T-helper 2 cell (primary cell): ENCODE measurements at places on chromosomes 2 and 18.

DNA sequence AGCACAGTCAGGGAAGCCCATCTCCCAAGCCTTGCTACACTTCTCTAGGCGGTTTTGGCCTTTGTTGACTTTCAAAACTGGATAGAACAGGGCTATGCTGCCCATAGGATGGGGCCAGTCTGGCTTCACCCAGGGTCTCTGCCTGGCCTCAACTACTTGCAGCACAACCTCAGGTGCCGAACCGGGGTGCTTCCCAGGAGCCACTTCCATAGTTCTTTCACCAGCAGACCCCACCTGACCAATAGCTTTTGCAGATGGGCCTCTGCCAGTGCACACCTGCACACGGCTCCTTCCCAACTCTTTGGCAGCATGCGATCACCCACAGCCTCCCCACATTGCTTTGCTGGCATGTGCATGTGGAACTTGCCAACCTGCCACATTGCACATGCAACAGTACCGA is 331.6 kb downstream of the CPS1 start:
- DNase-seq = no peak

GRCh38 chr18:7117390-7118355 is at the start of gene LAMA1:
Gene LAMA1 (minus strand): TSS chr18:7117797. CDS start chr18:7117720, 77 bp downstream.
- DNase-seq = no peak

- DNase-seq = no peak
These were observed 181.7 kb upstream of the SH3BP4 start for GRCh38 chr2:234770031-234770506.

DNA sequence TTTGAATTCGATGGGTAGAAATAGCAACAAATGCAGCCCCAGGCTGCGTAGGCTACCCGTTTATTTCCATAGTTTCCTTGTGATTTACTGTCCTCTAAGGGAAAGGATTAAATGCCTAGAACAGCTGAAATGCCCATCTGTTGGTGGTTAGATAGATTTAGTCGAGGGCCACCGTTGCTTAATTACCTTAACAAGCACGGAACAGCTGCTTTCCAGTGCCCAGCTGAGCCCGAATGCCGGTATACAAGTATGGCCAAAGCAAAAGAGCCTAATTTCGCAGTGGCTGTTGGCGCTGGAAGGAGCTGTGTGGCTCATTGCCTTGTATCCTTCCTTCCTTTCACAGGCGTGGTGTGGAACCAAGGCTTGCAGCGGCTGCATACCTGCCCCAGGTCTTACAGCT is 109.1 kb downstream of the CABLES1 start:
- DNase-seq = no peak

DNA sequence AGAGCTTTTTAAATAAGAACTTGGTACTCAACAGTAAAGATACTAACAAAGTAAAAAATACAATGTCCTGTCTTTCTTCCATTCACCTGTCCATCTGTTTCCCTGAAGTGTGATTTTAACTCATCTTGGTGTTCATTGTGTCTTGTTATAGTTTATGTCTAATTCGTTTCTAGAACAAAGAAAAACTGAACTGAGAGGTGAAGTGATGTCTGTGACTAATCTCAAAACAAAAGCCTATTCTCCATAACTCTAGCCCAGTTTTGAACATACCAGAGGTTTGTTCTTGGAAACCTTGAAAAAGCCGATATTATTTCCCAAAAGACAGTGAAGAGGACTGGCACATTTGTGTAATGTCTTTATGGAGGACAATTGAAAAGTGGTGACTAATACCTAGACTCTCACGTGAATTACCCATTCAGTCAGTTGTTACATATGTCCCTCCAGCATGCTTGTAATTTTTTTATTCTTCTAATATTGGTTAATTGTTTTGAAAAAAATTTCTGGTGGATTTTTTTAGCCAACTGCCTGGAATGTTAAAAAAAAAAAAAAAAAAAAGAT is 725.8 kb downstream of the SATB2 start:
- DNase-seq = no peak

- DNase-seq = no peak
These were observed 383.8 kb downstream of the FIGN start for GRCh38 chr2:163351966-163352365.

GRCh38 chr2:65878011-65878340 is 445.6 kb upstream of the SPRED2 start:
- DNase-seq = no peak

DNA sequence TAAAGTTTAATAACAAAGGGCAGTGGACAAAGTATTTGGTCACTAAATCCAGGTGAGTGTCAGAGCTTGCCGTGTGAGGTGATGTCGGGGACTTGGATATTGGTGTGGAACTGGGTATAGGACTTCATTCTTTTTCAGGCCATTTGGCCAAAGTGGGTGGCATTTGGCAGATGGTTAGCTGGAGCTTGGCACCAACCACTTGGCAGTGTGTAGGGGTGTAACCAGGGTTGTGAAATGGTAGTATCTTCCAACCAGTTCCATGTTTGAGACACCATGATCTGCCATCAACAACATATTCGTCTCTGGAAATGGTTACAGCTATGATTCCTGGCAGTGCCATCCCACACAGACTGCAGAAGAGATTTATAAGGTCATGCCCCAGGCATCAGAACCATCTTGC is 113.9 kb downstream of the CCDC85A start:
- no peak for DNase-seq
